ENCODE measurements at places on chromosomes 5 and 9. TPM values are rescaled to one million over a fixed set of nuclear protein-coding genes. Genes with fewer than 3 reads are reported as not detected.

CER1 gene
- total RNA-seq: not detected

GRCh38 chr5:126920291-126920690 lies 110.1 kb downstream of the MARCHF3 start:
- no peaks in the 10 kb centered on the region for H3K27me3 ChIP-seq
- no peak overlapping the region for H3K4me3 ChIP-seq
- H3K4me1 ChIP-seq: no peaks in the 10 kb centered on the region
- no peak for DNase-seq
- H3K27ac ChIP-seq: no peak overlapping the region

- no peak overlapping the region for H3K4me3 ChIP-seq
- H3K36me3 ChIP-seq: peaks cover 5% of the 10 kb centered on the region
- H3K27me3 ChIP-seq: peaks cover 24% of the 10 kb centered on the region
Measured at GRCh38 chr5:132147663-132148062, 74.1 kb downstream of the CSF2 start.

DNA sequence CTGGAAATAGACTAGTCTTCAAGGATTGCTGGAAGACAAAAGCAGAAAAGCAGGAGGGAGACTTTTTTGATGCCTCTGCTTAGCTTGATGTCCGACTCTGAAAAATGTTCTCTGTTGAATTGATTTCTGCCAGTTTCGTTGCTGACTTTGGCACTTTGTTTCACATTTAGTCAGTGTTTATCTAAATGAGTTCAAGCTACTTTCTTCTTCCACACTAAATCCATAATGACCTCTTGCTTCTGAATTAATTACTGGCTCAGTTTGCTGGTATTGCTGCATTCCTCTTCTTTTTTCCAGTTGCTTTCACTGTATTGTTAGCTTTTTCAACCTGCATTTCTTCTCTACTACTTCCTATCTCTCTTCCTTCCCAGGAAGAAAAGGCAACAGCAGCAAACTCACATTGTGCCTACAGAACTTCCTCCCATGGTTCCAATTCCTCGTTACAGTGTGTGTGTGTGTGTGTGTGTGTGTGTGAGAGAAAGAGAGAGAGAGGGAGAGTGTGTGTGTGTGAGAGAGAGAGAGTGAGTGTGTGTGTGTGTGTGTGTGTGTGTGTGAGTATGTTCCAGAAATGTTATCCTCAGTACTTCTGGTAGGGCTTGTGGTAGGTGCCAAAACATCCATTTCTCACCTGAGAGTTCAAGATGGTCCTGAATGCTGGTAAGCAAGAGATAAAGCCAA lies 234.8 kb downstream of the CSNK1G3 start:
- H3K4me1 ChIP-seq: no peaks in the 10 kb centered on the region
- H3K27me3 ChIP-seq: no peaks in the 10 kb centered on the region
- no peaks in the 10 kb centered on the region for H3K36me3 ChIP-seq
- no peak overlapping the region for H3K4me3 ChIP-seq
- DNase-seq: no peak

GRCh38 chr5:77867914-77868313 lies 91.8 kb upstream of the TBCA start:
- H3K27me3 ChIP-seq: peaks cover 4% of the 10 kb centered on the region
- no peaks in the 10 kb centered on the region for H3K36me3 ChIP-seq
- no peak overlapping the region for H3K27ac ChIP-seq
- no peak for DNase-seq
- H3K4me3 ChIP-seq: no peak overlapping the region

- no peak overlapping the region for H3K4me3 ChIP-seq
- no peak overlapping the region for H3K27ac ChIP-seq
- DNase-seq: no peak
- no peaks in the 10 kb centered on the region for H3K27me3 ChIP-seq
Measured at GRCh38 chr5:9847631-9848030, 217.5 kb upstream of the TAS2R1 start.

DNA sequence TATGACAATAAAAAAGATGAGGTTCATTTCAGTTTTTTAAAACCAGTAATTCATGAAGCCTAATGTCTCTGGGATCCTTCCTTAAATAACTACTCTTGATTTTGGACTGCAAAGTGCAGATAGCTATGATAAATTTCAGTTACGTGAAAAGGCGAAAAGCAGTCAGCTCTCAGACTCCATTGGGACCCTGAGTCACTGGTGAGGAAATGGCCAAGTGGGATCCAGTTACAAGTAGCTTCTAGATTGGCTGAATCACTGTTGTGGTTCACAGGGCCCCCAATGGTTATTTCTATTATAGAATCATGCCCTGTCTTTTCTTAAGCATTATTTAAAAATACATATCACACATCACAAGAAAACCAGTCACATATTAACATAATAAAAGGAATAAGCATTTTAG lies 31.1 kb upstream of the PPP3R2 start:
- no peaks in the 10 kb centered on the region for H3K36me3 ChIP-seq
- H3K27me3 ChIP-seq: no peaks in the 10 kb centered on the region
- no peaks in the 10 kb centered on the region for H3K4me1 ChIP-seq
- no peak for DNase-seq
- H3K27ac ChIP-seq: no peak overlapping the region

Measured in activated T-helper 1 cell treated with anti-CD3 and anti-CD28 coated beads, Interleukin-12 subunit alpha, Interleukin-12 subunit beta, Interleukin-2, Interleukin-4 antibody, amounts not matched to agents 30 ng/mL and 10 ng/mL and 1 ng/mL, durations not matched to agents 14 hours and 24 hours and 36 hours (primary cell).